ENCODE measurements at places on chromosomes 1 and 21.
A peak's percentile ranks its signal among the peaks of the same experiment; 100 is the strongest.

DNA sequence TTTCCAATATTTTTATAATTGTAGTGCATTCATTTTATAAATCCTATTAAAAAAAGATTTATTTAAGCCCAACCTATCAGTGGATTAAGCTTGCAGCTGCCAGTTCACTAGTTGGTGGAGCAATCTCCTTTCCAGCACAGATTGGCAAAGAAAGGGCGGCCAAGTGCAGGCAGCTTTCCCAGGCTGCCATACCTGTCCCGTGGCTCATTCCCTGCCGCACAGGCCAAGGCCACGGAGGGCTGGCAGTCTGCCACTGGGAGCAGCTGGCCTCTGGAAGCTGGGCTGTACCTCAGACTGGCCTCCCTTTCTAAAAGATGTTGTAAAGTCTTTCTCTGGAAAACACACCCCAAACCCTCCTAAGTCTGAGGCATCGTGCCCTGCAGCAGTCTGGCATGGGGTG lies 74.2 kb downstream of the SIM2 start:
- DNase-seq = peak; percentile 70

DNA sequence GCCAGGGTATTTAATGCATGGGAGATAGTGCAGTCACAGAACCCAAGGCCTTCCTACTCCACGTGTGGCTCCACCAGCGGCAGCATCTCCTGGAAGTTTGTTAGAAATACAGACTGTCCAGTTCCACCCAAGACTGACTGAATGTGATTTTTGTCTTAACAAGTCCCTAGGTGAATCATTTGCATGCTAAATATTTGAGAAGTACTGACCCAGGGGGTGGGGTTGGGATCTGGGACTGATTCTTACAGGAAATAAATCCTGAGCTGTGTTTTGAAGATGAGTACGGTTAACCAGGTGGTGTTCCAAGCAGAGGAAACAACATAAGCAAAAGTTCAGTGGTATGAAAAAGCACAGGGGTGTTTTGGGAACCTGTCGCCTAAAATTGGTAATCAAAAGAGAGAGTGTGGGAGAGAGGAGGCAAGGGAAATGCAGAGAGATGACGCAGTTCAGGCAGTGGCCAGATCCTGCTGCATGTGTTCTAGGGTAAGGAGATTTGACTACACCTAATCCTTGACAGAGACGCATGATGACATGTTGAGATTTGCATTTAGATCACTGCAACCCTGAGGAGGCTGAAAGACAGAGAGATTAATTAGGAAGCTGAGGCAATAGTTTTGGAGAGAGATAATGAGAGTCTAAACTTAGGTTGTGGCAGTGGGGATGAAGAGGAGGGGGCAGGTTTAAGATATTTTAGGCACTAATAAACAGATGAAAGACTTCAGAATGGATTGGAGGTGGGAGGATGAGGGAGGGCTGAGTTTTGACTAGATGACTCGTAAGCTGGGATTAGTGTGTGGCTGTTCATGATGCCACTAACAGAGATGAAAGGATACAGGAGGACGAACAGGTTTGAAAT lies 3.7 kb upstream of the ZNF326 start:
- no peak for DNase-seq

- DNase-seq = no peak
Observed at GRCh38 chr1:56591909-56592308, 12.5 kb upstream of the PLPP3 start.

DNA sequence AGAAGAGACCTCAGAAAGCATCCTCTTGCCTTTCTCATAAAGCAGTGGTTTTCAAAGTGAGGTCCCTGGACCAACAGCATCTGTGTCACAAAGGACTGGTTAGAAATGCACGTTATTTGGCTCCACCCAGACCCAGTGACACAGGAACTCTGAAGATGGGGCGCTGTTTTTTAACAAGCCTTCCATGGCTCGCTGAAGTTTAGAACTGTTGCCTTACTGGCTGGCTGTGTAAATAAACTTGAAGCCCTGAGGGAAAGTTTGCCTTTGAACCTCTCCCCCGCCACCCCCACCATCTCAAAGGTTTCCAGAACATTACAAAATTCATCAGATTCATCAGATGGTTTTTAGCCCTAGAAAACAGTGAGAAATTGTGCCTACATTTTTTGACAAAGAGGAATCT lies 21.8 kb upstream of the IKBKE start:
- DNase-seq = no peak

DNA sequence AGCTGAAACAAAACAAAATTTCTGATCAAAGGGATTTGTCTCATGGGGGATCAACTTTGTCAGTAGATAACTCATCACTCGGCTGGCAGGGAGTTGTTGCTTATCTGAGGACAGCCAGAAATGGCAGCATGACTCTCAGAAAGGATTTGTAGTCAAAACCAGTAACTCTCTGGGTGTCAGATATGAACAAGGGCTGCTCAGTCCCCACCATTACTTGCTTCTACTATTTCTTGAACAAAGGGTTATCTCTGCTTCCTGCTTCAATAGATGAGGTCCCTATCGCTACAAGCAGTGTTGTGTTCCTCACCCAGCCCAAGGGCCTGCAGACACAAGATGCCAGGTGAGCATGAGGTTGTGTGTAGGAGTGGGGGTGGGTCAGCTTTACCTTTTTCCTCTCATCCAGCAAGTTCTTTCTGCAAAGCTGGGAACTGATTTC lies 116.2 kb downstream of the PTBP2 start:
- no peak for DNase-seq

DNA sequence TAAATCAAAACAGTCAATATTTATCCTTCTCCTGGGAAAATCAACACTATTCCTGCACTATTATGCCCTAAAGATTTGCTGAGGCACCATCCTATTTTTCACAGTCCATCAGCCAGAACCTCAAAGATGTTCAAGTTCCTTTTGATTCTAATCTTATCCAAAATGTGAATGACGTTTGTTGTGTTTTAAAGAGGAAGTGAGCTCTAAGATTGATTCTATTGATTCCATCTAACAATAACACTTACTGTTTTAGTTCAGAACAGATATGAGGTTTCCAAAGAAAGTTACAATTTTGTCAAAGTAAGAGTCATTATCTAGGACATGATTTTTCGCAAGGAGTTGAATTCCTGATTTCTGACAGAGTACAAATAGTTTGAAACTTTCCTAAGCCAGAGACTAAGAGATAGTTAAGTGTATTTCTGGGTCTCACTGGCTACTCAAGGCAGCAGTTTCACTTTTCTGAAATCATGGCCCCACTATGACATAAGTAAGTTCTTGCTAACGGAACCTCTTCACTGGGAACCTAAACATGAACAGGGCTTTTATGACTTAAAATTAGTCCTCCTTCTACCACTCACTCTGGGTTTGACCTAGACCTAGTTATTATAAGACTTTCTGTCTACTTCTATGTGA lies 84.7 kb downstream of the LHX9 start:
- no peak for DNase-seq

DNA sequence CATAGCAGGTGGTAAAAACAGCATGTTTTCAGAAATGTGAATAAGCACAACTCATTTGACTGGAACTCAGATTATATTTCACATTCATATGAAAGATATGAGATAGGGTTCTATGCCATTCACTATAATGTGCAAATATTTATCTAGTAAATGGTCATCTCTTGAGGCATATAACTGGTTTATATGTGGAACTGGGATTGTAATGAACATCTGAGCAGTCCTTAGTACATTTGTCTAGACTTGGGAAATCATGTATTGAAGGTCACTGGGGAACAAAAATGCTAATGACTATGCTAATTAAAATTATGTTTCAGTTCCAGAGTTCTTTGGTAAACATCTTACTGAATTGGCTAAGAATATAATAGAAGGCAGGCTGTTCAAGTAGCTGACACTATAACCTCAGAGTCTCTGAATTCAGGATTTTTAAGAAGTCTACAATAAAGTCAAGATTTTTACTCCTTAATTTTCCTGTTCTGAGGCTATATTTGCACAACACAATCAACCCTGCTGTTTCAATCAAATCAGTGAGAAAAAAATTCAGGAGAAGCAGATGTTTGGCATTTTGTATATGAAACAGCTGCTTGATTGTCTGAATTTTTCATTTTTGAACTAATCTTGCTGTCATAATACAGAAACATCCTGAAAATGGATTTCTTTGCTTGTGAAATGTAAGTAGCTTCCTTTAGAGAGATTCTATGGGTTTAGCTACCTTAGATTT lies 244.8 kb upstream of the RGS18 start:
- no peak for DNase-seq

GRCh38 chr21:41529769-41530168 lies 21.8 kb upstream of the TMPRSS2 start:
- no peak for DNase-seq

- no peak for DNase-seq
Observed at GRCh38 chr1:25204797-25205480, 27.4 kb downstream of the SYF2 start.

DNA sequence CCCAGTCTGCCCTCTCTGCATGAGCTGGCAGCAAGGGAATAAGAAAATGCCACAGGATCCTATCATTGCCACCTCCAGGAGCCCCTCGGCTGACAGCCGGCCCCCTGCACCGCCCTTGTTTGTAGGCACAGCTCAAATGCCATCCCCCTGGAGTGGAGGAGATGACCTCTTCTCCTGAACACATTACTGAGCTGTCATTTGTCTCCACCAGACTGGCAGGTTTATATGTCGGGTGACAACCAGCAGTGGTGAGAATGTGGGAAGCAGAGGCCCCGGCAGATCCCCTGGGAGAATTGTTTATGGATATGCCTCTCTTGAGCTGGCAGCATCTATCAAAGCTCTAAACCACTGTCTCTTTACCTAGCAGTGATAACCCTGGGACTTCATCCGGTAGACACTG lies 135.4 kb upstream of the FMN2 start:
- DNase-seq = no peak

GRCh38 chr1:219708919-219709543 lies 96.1 kb upstream of the ZC3H11B start:
- no peak for DNase-seq

DNA sequence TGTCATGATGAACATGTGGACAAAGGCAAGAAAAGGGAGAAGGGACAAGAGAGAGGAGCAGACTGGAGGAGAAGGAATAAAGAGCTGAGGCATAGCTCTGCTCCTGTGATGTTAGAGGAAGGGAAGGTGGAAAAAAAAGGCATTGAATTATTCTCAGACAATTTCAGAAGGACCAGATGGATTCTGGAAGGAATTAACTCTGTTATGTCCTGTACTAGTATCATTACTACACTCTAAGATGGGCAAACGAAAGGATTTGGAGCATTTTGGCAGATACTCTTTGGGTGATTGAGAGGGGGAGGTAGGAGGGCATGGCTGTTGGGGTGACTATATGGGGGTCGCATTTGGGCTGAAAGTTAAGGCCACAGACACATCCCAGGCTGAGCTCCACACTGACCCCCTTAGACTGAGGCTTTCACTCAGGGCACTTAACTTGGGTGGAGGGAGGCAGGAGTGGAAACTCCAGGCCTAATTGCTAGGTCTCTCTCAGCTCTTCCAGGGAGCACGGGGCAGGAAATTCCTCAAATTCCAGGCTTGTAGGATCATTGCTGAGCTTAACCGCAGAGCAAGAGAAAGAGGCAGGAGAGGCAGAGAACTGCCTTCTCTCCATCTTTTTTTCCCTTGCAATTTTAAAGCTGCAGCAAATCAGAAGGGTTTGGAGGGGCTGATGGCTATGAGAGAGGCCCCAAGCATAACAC lies 25.9 kb downstream of the KIRREL1 start:
- peak; percentile 90 for DNase-seq

DNA sequence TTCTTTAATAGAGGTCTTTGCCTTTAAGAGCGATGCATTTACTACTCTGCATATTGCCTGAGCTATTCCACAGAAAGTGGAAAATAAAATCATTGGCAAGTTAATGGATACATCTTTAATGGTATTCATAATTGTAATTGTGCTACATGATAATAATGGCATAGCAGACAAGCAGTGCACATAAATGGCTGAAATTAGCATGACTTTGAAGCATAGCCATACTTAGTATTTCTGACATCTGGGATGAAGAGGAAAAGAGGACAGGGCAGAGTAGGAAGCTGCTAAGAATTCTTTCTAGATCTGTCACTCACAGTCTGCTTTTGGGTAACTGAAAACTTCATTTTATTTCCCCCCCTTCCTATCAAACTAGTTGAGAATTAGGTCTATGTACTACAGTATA lies 195.0 kb upstream of the NRIP1 start:
- no peak for DNase-seq

- DNase-seq = no peak
Observed at GRCh38 chr1:11528611-11529261, 49.8 kb downstream of the DISP3 start.

GRCh38 chr1:94202241-94202640 lies 35.1 kb downstream of the ARHGAP29 start:
- no peak for DNase-seq

DNA sequence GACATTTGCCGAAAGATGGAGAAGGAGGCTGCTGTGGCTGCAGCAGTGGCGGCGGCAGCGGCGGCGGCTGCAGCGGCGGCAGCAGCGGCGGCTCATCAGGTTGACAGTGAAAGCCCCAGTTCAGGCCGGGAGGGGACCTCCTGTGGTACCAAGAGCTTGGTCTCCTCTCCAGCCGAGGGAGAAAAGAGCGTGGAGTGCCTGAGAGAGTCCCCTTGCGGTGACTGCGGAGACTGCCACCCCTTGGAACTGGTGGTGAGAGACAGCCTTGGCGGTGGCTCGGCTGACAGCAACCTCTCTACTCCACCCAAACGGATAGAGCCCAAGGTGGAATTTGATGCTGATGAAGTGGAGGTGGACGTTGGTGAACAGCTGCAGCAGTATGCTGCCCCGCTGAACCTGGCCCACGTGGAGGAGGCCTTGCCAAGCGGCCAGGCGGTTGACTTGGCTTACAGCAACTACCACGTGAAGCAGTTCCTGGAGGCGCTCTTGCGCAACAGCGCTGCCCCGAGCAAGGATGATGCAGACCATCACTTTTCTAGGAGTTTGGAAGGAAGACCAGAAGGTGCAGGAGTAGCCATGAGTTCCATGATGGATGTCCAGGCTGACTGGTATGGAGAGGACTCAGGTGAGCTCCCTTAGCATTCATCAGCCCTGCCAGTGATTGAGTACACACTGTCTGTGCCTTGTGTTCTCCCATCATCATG lies 6.3 kb downstream of the ZBTB8B start:
- DNase-seq = no peak

DNA sequence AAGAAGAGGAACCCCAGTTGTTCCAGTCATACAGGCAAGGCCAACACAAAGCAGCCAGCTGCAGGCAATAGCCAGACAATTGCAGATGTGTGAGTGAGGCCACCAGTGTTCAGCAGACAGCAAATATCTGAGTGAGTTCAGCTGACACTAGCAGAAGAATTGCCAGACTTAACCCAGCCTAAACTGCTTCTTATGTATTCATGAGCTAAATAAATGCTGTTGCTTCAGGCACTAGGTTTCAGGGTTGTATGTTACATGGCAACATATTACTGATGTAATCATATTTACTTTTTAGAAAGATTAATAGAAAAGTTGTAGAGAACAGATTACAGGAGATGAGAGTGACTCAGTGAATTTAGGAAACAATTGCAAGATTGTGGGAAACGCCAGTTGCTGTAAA lies 129.8 kb upstream of the CHODL start:
- peak; percentile 41 for DNase-seq

- peak; percentile 79 for DNase-seq
Observed at GRCh38 chr1:13948888-13949391, 249.0 kb downstream of the PRDM2 start.

DNA sequence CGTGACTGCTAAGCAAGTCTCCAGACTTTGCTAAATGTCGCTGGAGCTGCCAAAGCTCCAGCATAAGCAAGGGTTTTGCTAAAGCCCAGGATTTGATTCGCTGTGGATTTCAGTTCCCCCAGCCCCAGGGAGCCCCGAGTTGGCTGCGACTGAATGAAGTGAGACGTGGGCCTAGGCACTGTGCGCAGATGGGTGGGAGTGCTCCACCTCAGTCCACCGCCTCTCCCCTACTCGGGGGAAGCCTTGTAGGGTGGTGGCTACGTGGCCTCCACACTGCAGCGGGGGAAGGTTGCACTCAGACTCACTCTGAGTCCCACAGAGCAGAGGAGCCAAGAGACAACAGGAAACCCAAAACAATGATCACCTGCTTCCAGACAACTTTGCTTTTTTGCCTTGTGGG lies 397.8 kb upstream of the VAMP3 start:
- DNase-seq = no peak

Data from right hindlimb (tissue), 1 donor.